Stimulated activated CD8-positive, alpha-beta memory T cell treated with anti-CD3 and anti-CD28 coated beads, Interleukin-15, amount 100 ng/mL, for 4 hours (primary cell): ENCODE measurements at places on chromosomes 5 and 9.

GRCh38 chr5:35754481-35754880, 102.2 kb upstream of the IL7R start:
- no peak for DNase-seq

GRCh38 chr5:67747096-67747495, 468.5 kb upstream of the PIK3R1 start:
- DNase-seq = no peak

DNA sequence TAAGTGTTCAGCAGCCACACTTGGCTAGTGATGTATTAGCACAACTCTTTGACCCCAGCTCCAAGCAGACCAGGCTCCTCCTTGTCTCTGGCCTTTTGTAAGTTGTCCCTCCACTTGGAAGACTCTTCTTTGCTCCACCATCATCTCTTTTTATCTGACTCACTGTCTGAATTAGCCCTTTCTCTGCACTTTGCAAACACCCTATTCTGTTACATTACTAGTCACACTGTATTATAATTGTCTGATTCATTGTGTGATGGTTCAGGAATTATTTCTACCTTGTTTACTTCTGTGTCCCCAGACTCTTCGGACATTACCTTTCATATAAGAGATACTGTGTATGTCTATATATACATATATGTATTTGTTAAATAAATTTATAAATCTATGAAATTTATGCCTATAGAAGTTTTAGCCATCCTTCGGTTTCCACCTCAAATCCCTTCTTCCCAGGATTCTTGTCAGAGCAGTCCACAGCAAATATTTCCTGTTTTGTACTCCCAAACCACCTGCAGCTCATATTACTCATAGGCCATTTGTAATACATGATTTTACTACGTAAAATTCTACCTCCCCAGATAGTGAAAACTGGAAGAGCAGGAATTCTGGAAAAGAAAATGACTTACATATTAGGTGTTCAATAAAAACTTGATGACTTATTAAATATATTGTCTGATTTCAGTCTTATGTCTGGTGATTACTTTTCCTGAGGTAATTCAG, 69.0 kb downstream of the MTAP start:
- no peak for DNase-seq

- DNase-seq = no peak
These were observed 68.2 kb downstream of the CDC14B start for GRCh38 chr9:96551403-96551802.

DNA sequence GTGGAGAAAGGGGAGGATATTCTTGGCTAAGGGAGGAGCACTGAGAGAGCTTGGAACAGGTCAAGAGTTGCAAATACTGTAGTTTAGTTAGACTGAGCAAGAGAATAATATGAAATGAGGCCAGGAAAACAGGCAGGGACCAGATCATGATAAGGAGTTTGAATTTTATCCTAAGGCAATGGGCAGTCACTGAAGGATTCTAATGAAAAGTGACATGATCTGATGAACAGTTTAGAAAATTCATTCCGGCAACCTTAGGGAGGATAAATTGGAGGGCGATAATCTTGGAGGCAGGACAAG, 276.1 kb downstream of the PLK2 start:
- no peak for DNase-seq

DNA sequence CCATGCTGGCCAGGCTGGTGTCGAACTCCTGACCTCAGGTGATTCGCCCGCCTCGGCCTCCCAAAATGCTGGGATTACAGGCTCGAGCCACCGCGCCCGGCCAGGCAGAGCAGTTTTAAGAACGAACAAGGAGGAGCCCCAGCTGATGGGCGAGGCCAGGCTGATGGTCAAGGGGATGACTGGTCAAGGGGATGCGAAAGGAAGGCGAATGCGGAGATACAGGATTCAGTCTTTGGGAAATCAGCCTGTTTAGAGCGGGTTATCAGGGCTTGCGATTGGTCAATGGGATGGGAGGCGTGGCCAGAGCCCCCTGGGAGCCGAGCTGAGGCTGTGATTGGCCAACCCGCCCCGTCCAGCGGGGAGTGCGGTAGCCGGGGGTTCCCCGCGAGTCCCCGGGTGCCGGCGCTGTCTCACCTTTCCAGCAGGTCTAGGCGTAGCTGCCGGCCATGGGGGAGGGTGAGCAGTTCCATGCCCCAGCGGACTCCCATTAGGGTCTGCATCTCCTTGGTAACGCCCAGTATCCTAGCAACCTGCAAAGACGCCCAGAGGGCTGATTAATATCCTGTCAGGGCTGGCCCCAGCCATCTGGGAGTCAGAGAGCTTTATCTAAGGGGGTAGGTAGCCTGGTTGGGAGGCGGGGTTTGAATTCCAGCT, 7.5 kb upstream of the TOR2A start:
- no peak for DNase-seq

GRCh38 chr5:166862581-166862980, 1428.9 kb upstream of the WWC1 start:
- no peak for DNase-seq

GRCh38 chr5:174003795-174004194, 14.8 kb downstream of the C5orf47 start:
- DNase-seq = no peak

DNA sequence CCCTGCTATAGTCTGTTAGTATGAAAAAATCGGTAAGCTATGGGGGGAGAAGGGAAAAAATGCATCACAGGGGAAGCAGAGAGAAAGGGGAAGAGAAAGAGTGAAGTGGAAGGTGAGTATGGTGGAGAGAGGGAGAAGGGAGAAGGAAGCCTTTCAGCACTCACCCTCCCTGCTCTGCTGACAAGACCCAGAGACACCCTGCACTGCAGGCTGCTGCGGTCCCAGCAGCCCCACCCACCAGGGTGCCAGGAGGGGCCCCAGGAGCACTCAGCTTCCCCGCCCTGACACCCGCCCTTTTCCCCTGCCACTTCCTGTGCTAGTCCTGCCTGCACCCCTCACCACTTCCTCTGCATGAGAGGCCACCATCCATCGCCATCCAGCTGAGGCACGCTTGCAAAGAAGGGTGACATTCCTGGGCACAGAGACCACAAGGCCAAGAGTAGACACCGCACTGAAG, 12.7 kb downstream of the STK10 start:
- DNase-seq = peak; percentile 80

DNA sequence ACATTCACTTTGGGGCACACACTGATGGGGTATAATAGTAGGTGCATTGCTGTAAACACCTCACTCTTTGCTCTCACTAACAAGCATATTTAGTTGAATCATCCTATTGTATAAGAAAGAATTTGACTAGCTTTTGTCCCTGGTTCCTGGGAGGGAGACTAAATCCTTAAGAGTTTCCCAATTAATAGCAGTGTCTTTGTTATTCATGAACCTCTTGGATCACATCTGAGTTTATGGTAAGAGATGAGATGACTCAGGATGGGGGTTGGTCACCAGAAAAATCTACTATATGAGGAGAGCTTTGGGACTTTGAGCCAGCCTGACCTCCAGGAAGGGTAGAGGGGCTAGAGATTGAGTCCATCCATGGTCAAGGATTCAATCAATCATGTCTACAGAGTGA, 56.8 kb downstream of the PUM3 start:
- DNase-seq = no peak

- no peak for DNase-seq
These were observed 292.5 kb downstream of the MARCHF11 start for GRCh38 chr5:15887093-15887492.

GRCh38 chr9:105696219-105696793, 2.0 kb downstream of the TMEM38B start:
- no peak for DNase-seq

DNA sequence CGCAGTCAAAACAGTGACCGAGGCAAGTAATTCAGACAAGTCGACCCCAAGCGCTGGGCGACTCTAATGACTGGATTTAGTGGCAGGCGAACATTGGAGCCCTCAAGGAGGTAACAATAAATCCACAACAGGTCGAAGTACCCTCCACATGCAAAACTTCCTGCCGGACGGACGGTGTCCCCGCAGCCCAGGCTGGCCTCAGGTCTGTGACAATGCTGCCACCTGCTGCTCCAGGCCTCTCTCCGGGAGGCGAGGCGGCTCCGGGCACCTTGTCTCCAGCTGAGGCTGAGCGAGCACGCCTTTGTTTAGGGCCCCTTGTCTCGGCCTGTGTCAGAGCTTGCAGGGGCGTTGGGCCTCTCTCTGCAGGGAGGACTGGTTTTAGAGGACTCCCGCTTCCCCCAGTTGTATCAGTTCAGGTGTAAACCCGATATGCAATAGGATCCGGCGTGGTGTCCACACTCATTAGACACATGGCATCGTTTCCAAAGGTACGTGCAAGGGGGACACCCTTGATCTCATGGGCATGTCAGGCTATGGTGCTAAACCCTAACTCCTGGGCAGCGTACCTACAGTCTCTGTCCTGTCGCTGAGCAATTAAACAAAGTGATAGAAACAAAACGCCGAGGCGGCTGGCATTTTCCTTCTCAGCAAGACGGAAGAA, 628.0 kb upstream of the ADAMTS16 start:
- no peak for DNase-seq

DNA sequence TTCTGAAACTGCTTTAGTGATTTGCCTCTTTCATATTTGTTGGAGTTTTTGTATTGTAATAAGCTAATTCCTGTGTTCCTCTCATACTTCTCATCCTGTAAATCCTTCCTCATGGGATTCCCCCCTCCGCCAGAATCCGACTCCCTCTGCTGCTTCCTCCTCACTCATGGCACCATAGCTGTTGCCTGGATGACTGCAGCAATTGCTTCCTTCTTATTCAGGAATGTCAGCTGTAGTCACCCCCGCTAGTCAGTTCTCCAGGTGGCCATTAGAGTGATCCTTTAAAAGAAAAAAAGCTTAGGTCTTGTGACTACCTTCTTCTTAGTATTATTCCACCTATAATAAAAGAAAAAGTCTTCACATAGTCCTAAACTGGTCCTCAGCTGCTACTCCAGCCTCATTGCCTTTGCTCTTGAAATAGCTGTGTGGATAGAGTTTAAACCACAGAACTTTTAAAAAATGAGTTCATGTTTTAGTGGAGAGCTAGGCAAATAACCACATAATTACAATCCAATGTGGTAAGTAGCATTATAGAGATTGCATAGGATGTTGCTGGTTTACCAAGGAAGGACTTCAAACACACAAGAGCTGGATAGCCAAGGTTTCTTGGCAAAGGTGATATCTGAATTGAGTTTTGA, 227.3 kb downstream of the KDM4C start:
- DNase-seq = no peak

- no peak for DNase-seq
These were observed at the start of gene CRHBP for GRCh38 chr5:76952795-76953536. Gene CRHBP, plus strand, starts transcription at chr5:76953045. Its CDS starts 90 bp downstream, at chr5:76953135.

GRCh38 chr9:92538541-92538940, 2.8 kb upstream of the ECM2 start:
- no peak for DNase-seq

DNA sequence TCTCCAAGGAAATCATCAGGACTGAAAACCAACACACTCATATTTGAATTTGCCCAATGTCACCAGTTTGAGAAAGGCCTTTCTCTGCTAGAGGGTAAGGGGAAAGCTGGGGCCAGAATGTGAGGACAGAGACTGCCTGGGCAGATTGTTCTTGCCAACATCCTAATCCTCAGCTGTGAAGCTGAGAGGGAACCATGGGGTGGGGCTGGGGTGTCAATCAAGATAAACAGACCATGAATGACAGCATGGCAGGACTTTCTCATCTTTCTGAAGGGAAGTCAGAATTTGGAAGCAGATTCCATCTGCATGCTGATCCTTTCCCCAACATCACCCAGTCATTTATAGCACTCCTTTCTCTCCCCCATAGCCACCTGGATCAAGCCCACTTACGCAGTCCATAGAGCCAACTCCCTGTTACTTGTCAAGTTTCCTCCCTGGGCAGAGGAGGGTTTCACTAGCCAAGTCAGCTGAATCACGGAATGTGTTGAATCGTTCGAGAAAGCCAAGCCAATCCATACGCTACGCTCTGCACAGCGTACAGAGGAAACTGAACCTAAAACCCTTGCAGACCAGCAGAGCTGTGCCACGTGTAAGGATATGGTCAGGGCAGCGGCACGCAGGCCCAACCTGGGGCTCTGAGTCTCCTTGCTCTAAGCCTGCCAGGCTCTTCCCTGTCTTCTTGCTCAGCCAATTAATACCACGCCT, 14.9 kb downstream of the GLDC start:
- DNase-seq = no peak

- DNase-seq = peak; percentile 35
These were observed 833 bp downstream of the ANKHD1 start for GRCh38 chr5:140402258-140403074.

GRCh38 chr5:134525683-134526482, 413 bp downstream of the JADE2 start:
- DNase-seq = peak; percentile 30

GRCh38 chr9:98980291-98980690, 36.6 kb downstream of the COL15A1 start:
- DNase-seq = no peak

DNA sequence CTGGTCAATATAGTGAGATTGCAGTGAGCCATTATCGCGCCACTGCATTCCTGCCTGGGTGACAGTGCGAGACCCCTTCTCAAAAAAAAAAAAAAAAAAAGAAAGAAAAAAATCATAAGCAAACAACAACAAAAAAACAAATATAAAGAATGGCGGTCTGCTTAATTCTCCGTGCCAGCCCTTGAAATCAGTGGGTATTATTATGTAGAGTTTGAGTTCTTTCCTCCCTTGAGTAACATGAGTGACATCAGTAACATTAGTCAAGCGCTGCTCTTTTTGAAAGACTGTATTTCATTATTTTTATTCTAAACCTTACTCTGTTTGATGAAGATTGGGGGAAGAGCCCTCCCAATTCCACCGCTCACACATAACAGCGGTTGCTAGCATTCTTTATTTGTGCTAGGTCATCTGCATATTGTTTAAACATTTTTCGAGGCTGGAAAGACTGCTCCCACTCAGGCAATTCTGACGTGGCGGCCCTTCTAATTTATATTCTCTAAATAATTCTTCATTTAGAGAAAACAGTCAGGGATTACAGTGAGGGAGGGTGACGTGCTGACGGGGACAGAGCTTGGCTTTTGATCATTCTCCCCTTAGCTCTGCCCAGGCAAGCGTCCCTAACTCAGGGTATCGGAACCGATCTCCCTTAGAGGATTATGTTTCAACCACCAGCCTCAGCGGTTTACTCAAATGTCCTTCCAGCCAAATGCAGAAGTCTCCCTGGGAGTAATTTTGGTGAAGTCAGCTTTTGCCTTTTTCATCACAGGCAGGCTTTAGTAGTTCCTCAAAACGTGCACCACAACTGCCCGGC, 860 bp upstream of the MARCHF6 start:
- peak; percentile 8 for DNase-seq
